Cortex of kidney (tissue), 1 donor: ENCODE measurements at places on chromosomes 7 and 10.

- DNase-seq: no peak
Observed at GRCh38 chr7:50293509-50294179, 10.9 kb upstream of the IKZF1 start.

DNA sequence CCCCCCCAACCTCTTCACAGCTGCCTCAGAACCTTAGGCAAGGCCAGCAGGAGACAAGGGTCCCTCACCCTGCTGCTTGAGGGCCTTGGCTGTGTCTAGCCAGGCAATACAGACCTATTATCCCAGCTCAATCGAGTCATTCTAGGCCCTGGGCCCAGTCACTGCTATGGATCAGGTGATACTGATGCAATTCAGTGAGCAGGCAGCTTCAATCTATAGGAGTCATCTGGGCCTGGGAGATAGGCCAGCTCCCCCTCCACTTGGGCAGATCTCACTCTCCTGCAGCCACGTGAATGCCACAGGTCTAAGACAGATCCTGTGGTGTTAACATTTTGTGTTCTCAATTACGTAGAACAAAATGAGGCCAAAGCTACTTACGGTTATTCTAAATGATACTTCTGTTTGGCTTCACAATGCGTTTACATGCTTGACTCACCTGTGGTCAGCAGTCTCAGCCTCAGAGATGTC, 68.0 kb upstream of the LRRC4 start:
- DNase-seq: no peak

DNA sequence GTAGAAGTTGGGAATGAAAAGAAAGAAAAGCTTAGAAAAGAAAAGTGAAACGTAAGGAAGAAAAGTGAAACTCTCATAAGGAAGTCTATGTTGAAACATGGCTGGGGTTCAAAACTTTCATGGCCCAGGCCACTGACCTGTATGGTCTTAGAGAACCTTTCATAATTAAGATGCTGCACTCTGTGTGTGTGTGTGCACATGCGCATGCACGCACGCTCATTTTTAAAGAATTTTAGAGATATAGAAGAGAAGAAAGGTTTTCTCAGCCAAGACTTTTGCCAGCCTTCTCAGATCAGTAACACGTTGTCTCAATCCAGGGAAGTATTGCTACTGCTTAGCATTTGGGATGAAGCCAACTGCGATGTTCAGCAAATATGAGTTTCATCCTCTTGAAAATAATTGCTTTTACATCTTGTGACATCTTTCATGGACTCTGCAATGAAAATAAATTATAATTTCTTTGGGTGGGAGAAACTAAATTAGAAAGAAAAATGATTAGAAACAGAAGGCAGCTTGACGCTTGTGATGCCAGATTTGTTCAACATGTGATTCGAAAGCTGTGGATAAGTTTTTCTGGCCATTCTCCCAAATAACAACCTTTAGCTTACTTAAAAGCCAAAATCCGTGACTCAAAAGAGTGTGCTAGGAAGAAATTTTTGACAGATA, 16.2 kb upstream of the SLC26A4 start:
- no peak for DNase-seq

GRCh38 chr7:13411636-13412035, 577.8 kb downstream of the ETV1 start:
- no peak for DNase-seq

DNA sequence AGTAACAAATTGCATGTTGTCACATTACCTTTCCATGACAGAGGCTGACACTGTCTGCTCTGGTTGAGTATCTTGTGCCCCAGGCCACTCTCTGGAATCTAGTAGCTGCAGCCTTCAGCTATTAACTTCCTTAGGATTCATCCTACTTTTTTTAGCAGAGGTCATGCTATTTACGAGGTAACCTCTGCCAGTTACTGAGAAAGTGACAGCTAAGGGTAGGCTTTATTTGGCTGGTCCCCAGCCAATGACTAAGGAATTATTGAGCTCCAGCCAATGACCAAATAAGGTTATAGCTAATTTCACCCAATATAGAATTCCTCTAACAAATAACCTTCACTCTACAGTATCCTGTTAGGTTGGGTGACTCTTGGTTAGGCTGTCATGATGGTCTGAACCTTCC, 1361.7 kb downstream of the XPNPEP1 start:
- no peak for DNase-seq

GRCh38 chr10:115957012-115957399, 316.0 kb downstream of the GFRA1 start:
- DNase-seq: no peak

DNA sequence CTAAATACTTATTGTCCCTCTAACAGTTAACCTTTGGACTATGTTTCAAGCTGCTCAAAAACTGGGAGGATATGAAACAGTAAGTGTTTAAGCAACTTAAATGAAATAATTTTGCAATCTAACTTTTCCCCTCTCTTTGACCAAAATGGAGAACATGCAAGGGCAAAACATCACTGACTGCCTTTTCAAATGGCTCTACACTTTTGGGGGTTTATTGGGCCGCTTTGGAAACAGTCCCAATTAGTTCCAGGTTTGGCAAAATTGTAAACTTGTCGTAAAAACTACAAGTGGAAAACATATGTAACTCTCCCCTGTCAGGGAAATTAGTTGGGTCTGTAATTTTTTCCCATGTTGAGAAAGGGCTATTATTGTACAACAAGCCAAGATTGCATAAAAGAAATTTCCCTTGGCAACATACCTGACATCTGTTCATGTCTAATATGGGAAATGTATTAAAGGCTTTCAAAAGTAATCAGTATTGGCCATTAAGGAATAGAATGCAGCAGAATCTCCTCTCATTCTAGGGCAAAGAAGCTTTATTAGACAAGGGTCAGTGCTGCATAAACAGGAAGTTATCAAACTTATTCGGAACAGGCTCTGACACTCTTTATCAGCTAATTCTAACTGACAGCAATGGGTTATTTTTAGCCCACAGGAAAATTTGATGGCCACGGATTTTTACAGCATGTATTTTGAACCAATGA, 157.9 kb downstream of the ARID5B start:
- DNase-seq: no peak

DNA sequence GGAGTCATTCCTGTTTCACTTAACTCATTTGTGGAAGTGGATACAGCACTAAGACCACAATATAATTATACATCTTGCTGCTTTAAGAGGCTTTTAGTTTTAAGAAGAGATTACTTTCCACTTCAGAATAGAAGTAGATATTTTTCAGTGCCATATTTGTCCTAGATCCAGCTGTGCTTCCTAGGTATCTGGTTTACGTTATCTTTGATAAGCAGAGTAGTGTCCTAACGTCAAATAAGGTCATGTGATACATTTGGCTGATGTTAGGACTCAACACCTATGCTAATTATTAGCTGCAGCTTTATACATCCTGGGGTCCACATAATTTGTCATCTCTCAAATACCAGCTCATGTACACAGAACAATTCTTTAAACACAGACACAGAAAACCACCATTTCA, 196.2 kb upstream of the SMIM30 start:
- DNase-seq: no peak

DNA sequence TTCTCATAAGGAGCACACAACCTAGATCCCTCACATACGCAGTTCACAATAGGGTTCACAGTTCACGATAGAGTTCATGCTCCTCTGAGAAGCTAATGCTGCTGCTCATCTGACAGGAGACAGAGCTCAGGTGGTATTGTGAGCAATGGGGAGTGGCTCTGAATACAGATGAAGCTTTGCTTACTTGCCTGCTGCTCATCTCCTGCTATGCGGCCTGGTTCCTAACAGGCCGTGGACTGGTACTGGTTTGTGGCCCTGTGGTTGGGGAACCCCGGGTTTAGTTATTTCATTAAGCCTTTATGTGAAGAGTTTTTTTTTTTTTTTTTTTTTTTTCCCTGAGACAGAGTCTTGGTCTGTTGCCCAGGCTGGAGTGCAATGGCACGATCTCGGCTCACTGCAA, 19.4 kb downstream of the SLK start:
- DNase-seq: no peak
